ENCODE measurements at places on chromosomes 3 and 15.

GRCh38 chr15:65087411-65087810 is 10.9 kb downstream of the KBTBD13 start:
- DNase-seq = no peak

GRCh38 chr3:126395846-126396513 is 1.3 kb downstream of the CFAP100 start:
- DNase-seq = no peak

- no peak for DNase-seq
Measured at GRCh38 chr3:152100491-152101132, 168.1 kb upstream of the MBNL1 start.

GRCh38 chr3:193010191-193010590 is 92.5 kb upstream of the MB21D2 start:
- DNase-seq = no peak

- DNase-seq = no peak
Measured at GRCh38 chr3:136586580-136586979, 165.6 kb downstream of the STAG1 start.

- DNase-seq = no peak
Measured at GRCh38 chr3:71974786-71975185, 189.8 kb upstream of the PROK2 start.

GRCh38 chr15:53171571-53171970 is 381.4 kb upstream of the ONECUT1 start:
- no peak for DNase-seq

- no peak for DNase-seq
Measured at GRCh38 chr3:1103525-1103924, 10.7 kb downstream of the CNTN6 start.

DNA sequence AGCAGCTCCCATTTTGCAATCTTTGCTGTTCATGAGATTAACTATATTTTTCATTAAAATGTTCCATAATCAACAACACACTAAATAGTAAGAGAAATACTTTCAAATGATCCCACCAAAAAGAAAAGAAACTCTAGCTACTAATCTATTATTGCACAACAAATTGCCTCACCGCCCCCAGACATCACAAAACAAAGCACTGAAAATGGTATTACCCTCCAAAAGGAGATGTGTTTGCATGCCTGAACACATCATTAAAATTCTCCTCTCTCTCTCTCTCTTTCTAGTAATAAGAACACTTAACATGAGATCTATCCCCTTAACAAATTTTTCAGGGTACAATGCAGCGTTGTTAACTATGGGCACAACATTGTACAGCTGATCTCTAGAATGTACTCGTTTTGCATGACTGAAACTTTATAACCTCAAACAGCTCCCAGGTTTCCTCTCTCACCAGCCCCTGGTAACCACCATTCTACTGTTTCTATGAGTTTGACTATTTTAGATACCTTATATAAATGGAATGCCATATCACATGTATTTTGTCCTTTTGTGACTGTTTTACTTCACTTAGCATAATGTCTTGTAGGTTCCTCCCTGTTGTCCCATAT is 33.1 kb downstream of the WNT5A start:
- DNase-seq = no peak

- DNase-seq = no peak
Measured at GRCh38 chr15:33001926-33002325, 192.6 kb downstream of the FMN1 start.

- DNase-seq = peak; percentile 80
Measured at GRCh38 chr3:105367406-105368213, 901 bp downstream of the ALCAM start.

Data from stimulated activated CD8-positive, alpha-beta memory T cell treated with anti-CD3 and anti-CD28 coated beads, Interleukin-15, amount 100 ng/mL, for 48 hours (primary cell).